ENCODE measurements at places on chromosomes 1 and 21. TPM values are rescaled to one million over a fixed set of nuclear protein-coding genes. Genes with fewer than 3 reads are reported as not detected.
A peak's percentile ranks its signal among the peaks of the same experiment; 100 is the strongest.

LCE1B gene
- total RNA-seq, result not detected

LCE1F gene
- not detected for total RNA-seq

KLHDC8A gene
- 125 TPM for total RNA-seq

GPR25 gene
- total RNA-seq, result not detected

LRRC53 gene
- 0.42 TPM for total RNA-seq

SORT1 gene
- 53.2 TPM for total RNA-seq

CELA2A gene
- total RNA-seq, result not detected

KRTAP11-1 gene
- total RNA-seq, result not detected

ZSWIM5 gene
- total RNA-seq, result 23.6 TPM

C1orf141 gene
- not detected for total RNA-seq

CITED4 gene
- 3.8 TPM for total RNA-seq

DNA sequence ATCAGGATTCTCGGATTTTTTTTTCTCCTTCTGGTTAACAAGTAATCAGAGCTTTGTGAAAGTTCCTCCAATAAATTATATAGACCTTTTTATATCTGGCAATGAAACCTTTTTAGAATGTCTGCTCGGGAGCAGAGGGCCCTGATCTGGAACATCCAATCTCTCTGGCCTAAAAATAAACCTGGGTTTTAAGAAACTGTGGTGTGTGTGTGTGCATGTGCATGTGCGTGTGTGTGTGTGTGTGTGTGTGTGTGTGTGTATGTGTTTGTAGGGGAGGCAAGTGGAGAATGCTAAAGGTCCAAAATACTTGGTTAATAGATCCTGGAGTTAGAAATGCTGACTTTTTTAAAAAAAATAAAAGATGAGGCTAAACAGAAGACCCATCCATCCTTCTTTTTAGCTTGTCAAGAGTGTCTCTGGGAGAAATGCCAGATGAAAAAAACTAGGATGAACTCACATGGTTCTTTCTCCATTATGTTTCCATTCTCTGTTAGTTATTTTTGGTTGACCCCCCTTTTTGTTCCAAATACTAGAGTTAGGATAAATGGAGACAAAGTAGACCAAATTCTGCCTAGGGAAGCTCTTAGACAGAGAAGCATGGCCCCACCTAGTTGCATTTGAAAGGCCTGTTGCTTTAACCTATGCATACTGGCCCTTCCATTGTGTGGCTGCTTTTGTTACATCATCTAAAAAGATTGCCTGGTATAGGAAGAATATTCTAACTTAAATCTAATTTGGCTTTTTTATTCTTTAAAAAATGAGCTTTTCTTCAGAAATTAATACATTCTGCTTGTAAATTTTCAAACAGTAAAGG, 175.9 kb downstream of the PAPPA2 start:
- no peak overlapping the region for H3K4me3 ChIP-seq
- no peak for DNase-seq
- no peaks in the 10 kb centered on the region for H3K4me1 ChIP-seq
- no peak overlapping the region for H3K27ac ChIP-seq

- H3K4me3 ChIP-seq, result no peak overlapping the region
- H3K36me3 ChIP-seq, result no peaks in the 10 kb centered on the region
- peaks cover 14% of the 10 kb centered on the region for H3K27me3 ChIP-seq
- H3K4me1 ChIP-seq, result peaks cover 5% of the 10 kb centered on the region
- peak overlapping the region; percentile 33 for H3K27ac ChIP-seq
Measured at GRCh38 chr1:13586001-13586400, 2.4 kb downstream of the PDPN start.

GRCh38 chr1:59279645-59280044, 17.2 kb upstream of the FGGY start:
- DNase-seq, result no peak
- H3K36me3 ChIP-seq, result no peaks in the 10 kb centered on the region
- no peak overlapping the region for H3K27ac ChIP-seq
- H3K27me3 ChIP-seq, result no peaks in the 10 kb centered on the region

- DNase-seq, result no peak
- no peak overlapping the region for H3K27ac ChIP-seq
Measured at GRCh38 chr1:104056786-104057185, 307.1 kb downstream of the AMY1C start.

GRCh38 chr1:1089731-1090423, 15.8 kb upstream of the RNF223 start:
- H3K4me1 ChIP-seq, result peaks cover 9% of the 10 kb centered on the region
- H3K27ac ChIP-seq, result no peak overlapping the region
- no peak overlapping the region for H3K4me3 ChIP-seq
- peaks cover 5% of the 10 kb centered on the region for H3K27me3 ChIP-seq
- no peak for DNase-seq

DNA sequence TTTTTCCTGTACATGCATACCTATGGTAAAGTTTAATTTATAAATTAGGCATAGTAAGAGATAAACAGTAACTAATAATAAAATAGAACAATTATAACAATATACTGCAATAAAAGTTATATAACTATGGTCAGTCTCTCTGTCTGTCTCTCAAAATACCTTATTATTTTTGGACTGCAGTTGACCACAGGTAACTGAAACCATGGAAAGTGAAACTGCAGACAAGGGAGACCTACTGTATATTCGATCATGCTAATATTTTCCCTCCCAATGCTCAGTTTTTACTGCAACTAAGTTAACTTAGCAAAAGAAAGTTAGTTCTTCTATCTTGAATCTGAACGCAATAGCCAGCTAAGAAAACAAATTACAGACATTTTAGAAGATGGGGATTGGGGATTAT, 12.3 kb upstream of the DHX9 start:
- no peak overlapping the region for H3K27ac ChIP-seq
- H3K36me3 ChIP-seq, result no peaks in the 10 kb centered on the region
- H3K4me3 ChIP-seq, result no peak overlapping the region
- no peaks in the 10 kb centered on the region for H3K4me1 ChIP-seq
- no peaks in the 10 kb centered on the region for H3K27me3 ChIP-seq

- peak overlapping the region; percentile 2 for H3K27ac ChIP-seq
- peaks cover 2% of the 10 kb centered on the region for H3K27me3 ChIP-seq
- H3K36me3 ChIP-seq, result no peaks in the 10 kb centered on the region
- DNase-seq, result no peak
- H3K4me1 ChIP-seq, result no peaks in the 10 kb centered on the region
Measured at GRCh38 chr21:39461419-39461818, 9.6 kb downstream of the SH3BGR start.

DNA sequence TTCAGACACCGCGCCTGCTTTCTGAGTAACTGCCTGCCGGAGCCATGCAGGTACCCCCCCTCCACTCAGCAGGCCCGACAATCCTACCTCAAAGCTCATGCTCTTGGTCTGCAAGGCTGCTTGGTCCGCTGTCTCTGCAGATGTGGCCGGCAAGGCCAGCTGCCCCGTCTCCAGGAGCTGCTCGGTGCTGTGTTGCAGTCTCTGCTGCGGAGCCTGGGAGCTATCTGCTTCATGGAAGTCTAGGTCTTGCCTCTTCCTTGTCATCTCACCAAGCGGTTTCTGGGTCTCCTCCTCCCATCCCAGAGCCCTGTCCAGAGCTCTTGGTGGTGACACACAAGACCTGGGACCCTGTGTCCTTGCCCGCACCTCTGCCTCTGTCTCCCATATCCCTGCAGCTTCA, 24.0 kb upstream of the GNPAT start:
- H3K4me3 ChIP-seq, result no peak overlapping the region
- no peak for DNase-seq
- H3K4me1 ChIP-seq, result peaks cover 1% of the 10 kb centered on the region
- H3K27me3 ChIP-seq, result peaks cover 8% of the 10 kb centered on the region
- H3K27ac ChIP-seq, result no peak overlapping the region

- DNase-seq, result no peak
- no peaks in the 10 kb centered on the region for H3K4me1 ChIP-seq
- no peaks in the 10 kb centered on the region for H3K36me3 ChIP-seq
- H3K27ac ChIP-seq, result no peak overlapping the region
Measured at GRCh38 chr1:186617926-186618325, 62.3 kb downstream of the PTGS2 start.

DNA sequence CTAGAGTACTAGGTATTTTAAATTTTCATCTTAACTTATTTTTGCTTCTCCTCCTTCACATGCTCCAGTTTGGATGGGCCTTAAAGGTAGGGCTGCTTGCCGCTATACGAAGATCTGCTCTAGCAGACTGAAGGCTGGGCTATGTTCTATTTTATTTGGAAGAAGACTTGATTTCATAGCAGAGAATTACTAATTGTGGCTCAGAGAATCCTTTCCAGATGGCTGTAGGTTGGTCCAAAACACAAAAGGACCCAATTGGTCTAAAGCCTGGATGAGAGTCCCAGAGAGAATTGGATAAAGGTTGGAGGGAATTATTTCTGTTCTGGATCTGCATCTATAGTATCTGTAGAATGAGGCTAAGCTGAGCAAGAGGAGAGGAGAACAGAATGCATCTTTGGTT, 719.4 kb upstream of the PTBP2 start:
- no peak for DNase-seq
- H3K4me3 ChIP-seq, result no peak overlapping the region

- H3K4me1 ChIP-seq, result peaks cover 24% of the 10 kb centered on the region
- no peaks in the 10 kb centered on the region for H3K36me3 ChIP-seq
- H3K4me3 ChIP-seq, result no peak overlapping the region
- H3K27ac ChIP-seq, result no peak overlapping the region
- no peak for DNase-seq
- H3K27me3 ChIP-seq, result peaks cover 5% of the 10 kb centered on the region
Measured at GRCh38 chr21:42854246-42855010, 24.9 kb downstream of the WDR4 start.

- peaks cover 1% of the 10 kb centered on the region for H3K27me3 ChIP-seq
- H3K4me1 ChIP-seq, result peaks cover 22% of the 10 kb centered on the region
- H3K4me3 ChIP-seq, result no peak overlapping the region
- H3K36me3 ChIP-seq, result no peaks in the 10 kb centered on the region
- H3K27ac ChIP-seq, result peak overlapping the region; percentile 43
- peak; percentile 71 for DNase-seq
Measured at GRCh38 chr1:11845641-11846335, 1.8 kb downstream of the NPPA start.

- no peak overlapping the region for H3K4me3 ChIP-seq
- H3K27ac ChIP-seq, result no peak overlapping the region
- no peak for DNase-seq
- no peaks in the 10 kb centered on the region for H3K4me1 ChIP-seq
- H3K27me3 ChIP-seq, result no peaks in the 10 kb centered on the region
Measured at GRCh38 chr1:209707308-209707707, 2.7 kb downstream of the HSD11B1 start.

DNA sequence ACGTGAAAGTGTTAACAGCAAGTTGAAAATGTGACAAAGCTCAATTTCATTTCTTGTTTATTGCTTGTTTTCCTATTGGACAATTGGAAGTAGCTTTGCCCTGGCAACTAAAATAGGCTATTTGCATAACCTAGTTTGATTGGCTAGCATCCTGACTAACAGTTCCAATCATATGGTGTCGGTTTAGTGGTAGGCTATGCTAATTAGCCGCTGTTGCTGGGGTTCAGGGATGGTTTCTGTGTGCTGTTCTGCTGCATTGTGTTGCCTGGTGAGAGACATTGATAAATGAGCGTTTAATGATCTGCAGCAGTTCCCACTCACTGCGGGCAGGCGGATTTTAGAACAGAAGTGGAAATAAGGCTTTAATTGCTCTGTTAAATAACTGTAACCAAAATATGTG, 68.5 kb downstream of the DYRK1A start:
- H3K4me3 ChIP-seq, result no peak overlapping the region
- peaks cover 30% of the 10 kb centered on the region for H3K4me1 ChIP-seq
- peaks cover 5% of the 10 kb centered on the region for H3K36me3 ChIP-seq

DNA sequence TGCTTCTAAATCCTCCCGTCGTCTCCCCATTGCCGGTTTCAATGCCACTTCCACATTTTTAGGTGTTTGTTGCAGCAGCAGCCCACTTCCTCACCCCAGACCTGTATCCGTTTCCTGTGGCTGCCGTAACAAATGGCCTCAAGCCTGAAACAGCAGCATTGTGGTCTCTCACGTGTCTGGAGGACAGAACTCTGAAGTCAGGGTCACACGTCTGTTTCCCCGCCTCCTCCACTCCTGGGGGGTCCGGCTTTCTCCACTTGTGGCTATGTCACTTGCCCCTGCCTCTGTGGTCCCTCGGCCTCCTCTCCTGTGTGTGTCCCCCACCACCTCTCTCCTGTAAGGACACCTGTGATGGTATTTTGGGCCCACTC, 21.8 kb downstream of the TRPM2 start:
- no peak overlapping the region for H3K27ac ChIP-seq
- no peak for DNase-seq

- no peak for DNase-seq
- no peaks in the 10 kb centered on the region for H3K27me3 ChIP-seq
- peaks cover 8% of the 10 kb centered on the region for H3K36me3 ChIP-seq
- no peak overlapping the region for H3K4me3 ChIP-seq
- no peak overlapping the region for H3K27ac ChIP-seq
Measured at GRCh38 chr1:113947388-113948107, 18.4 kb downstream of the HIPK1 start.

DNA sequence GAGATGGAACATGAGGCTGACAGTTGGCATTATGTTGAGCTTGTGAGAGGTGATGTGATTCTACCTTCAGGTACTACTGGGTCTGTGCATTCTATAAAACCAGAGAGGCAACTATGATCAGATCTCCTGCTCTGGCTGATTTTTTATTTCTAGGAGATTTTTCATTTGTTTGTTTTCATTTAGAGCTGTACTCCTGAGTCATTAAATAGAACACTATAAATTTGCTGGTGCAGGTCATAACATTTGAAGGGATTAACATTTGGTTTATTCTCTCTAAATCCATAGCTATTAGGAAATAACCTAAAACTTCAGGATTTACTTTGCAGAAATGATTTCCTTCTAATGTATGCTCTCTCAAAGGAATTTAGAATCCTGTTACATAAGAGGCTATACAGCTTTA, 42.9 kb downstream of the MAGI3 start:
- DNase-seq, result no peak
- no peaks in the 10 kb centered on the region for H3K4me1 ChIP-seq
- no peaks in the 10 kb centered on the region for H3K27me3 ChIP-seq
- H3K27ac ChIP-seq, result no peak overlapping the region

DNA sequence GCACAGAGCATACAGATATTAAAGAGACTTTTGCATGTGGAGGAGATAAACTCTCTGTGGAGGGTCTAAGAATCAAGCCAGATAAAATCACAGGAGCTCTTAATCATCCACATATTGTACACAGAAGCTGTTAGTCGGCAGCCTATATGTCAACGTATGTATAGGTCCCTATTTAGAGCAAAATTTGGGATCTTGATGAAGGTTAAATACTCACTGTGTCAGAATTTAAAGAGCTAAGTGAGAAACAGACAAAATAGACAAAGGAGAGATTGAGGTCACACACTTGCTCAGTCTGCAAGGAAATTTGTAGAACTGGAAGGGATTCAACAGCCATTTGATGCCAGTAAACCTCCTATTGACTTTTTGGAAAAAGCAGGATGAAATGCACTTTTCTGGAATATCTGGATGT, 4.1 kb upstream of the IRF2BP2 start:
- H3K27ac ChIP-seq, result peak overlapping the region; percentile 77
- H3K27me3 ChIP-seq, result peaks cover 11% of the 10 kb centered on the region
- no peak for DNase-seq
- H3K4me3 ChIP-seq, result no peak overlapping the region
- peaks cover 42% of the 10 kb centered on the region for H3K4me1 ChIP-seq
- H3K36me3 ChIP-seq, result peaks cover 5% of the 10 kb centered on the region

- H3K36me3 ChIP-seq, result peaks cover 7% of the 10 kb centered on the region
- DNase-seq, result no peak
- H3K27ac ChIP-seq, result no peak overlapping the region
- H3K27me3 ChIP-seq, result no peaks in the 10 kb centered on the region
Measured at GRCh38 chr1:225987491-225988316, 11.4 kb downstream of the SDE2 start.
